ENCODE measurements at places on chromosomes 16 and 17.
A peak's percentile ranks its signal among the peaks of the same experiment; 100 is the strongest.

- DNase-seq, result peak; percentile 77
Observed at GRCh38 chr16:4506450-4506849, 30.3 kb downstream of the HMOX2 start.

DNA sequence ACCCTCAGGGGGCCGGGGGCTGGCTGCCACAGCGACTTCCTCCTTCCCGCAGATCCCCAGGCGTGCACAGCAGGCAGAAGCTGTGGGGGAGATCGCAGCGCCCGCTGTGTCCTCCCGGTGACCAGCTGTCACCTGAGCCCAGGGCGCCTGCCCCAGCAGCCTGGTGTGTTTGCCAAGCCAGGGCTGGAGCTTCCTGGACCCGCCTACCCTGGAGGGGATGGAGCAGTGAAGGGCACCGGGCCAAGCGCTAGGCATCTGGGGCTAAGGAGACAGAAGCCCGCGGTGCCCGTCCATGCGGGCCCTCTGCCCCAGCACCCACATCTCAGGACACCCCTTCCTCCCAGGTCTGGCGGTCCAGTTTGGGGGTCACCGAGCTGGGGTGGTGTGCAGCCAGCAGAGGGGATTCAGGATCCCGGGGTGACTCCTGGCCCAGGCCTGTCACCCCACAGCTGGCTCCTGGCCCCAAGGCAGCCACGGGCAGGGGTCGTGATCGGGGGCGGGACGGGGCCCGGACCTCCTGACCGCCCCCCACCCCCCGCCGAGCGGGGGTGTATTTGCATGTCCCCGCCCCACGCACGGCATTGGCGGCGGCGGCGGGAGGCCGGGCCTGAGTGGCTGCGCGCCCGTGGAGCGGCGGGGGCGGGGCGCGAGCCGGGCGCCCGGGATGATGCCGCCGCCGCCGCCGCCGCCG lies at the start of gene RAB26:
Gene RAB26 (plus strand): TSS at position 645 of the 691 bp plus-strand sequence. CDS start 159 bp downstream, outside the sequence.
- DNase-seq, result peak; percentile 83

- DNase-seq, result no peak
Observed at GRCh38 chr17:75614006-75614405, 19.2 kb upstream of the SMIM5 start.

DNA sequence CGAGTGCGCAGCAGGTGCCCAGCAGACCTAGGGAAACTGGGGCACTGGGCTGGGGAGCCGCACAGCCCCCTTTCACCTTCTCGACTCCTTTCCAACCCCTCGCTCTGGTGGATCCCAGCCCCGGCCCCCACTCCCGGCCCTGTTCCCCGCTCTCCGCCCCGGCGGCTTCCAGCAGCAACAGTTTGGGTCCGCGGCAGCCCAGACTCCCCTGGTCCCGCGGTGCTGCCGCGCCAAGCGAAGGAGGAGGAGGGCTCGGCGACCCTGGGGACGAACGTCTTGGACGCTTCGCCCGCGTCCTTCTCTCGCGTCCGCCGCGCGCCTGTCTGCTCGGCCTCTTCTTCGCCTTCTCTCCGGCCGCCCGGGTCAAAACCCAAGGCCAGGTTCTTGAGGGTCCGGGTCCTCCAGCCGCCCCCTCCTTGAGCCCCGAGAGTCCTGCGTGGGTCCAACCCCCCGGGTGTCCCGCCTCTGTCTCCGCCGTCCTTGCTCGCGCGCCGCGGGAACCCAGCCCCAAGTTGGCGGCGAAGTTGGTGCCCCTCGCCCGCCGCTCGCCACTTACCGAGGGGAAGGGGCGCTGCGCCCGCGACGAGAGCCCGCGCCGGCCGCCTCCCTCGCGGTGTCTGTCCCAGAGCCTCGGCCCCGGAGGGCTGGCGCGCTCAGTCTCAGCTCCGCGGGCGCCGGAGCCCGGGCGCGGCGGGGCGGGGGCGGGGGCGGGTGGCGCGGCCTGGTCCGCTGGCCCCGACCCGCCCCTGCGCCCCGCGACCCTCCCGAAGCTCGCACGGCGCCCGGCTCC lies 1.4 kb upstream of the GRIN2C start:
- no peak for DNase-seq

- DNase-seq, result no peak
Observed at GRCh38 chr17:17741349-17742023, 60.2 kb downstream of the RAI1 start.

DNA sequence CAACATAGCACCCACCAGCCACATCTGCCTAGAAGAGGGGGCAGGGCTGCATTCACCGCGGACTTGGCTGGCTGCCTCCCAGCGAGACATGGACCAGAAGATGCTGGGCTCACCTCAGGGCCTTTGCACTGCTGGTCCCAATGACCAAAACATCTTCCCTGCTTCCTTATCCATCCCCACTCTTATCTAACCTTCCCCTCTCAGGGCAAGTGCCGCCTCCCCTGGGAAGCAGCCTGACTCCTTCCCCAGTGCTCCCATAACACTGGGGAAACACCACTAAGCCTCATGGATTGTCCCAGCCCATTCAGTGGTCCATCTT lies 5.7 kb downstream of the TMC6 start:
- no peak for DNase-seq

DNA sequence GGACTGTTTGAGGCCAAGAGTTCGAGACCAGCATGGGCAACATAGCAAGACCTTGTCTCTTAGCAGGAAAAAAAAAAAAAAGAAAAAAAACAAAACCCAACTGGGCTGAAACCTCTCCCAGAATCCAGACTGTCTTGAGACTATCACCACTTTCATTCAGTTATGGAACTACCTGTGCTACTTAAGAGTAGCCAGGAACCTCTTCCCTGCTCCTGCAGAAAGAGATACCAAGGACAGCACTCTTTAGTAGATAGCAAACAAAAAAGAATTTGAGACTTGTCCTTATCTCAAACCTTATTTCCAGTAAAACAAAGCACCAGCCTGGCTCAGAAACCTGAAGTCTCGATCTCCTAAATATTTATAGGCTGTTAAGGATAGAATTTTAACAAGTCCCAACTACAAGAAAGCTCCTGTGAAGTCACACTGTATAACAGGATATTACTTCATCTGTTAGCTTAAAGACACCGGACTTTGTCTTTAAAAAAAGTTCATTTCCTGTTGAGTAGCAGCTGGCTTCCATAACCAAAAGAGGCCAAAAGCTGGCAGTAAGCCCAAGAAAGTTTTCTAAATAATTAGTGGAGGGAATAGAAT lies 5.1 kb downstream of the CDR2 start:
- DNase-seq, result peak; percentile 66

GRCh38 chr16:86118467-86119307 lies 219.7 kb downstream of the IRF8 start:
- peak; percentile 74 for DNase-seq

DNA sequence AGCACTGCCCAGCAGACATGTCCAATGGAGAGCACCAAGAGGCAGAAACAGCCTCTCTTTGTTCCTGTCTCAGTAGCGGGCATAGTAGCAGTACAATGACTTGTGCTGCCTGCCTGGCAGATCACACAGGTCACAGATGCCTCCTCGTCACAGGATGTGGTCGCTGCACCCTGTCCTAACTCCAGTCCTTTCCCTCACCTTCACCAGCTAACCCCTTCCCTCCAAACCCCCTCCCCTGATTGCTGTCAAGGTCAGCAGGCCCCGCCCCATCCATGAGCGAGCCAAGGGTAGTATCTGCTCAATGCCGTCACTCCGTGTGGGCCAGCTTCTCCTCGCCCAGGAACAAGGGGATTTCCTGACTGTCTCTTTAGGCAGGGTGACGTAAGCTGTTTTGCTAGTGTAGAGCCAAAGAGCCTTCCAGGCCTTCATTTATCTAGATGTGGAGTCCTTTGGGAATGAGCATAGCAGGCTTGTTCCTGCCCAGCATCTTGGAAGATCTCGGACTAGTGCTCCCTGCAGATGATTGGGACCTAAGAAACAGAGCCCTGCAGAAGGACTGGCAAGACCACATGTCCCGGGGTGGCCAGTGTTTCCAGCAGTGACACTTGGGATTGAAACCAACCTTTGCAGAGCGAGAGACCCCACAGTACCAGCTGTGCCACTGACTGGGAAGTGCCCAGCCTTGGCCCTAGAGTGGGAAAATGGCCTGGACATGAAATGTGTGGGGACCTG lies 75.9 kb upstream of the TNRC6C start:
- peak; percentile 32 for DNase-seq

DNA sequence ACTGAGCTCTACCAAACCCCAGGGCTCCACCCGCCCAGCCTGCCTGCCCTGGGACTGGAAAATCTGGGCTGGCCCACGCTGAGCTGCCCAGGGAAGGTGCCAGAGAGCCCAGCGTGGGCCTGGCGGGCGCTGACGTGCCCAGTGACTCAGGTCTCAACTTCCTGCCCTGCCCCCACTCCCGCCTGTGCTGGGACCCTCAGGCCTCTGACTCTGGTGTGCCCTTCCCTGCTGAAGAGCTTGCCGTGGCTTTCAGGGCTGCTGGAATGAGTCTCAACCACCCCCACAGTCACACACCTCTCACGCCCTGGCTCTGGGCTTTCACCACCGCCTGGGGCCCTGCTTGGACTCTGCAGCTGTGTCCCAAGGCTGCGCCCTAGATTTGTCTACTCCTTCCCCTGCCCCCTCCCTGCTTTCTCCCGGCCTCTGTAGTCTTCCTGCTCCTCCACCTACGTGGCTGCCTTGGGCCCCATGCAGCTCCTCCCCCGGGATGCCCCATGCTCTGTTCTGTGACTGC lies 10.4 kb downstream of the LLGL1 start:
- DNase-seq, result no peak

DNA sequence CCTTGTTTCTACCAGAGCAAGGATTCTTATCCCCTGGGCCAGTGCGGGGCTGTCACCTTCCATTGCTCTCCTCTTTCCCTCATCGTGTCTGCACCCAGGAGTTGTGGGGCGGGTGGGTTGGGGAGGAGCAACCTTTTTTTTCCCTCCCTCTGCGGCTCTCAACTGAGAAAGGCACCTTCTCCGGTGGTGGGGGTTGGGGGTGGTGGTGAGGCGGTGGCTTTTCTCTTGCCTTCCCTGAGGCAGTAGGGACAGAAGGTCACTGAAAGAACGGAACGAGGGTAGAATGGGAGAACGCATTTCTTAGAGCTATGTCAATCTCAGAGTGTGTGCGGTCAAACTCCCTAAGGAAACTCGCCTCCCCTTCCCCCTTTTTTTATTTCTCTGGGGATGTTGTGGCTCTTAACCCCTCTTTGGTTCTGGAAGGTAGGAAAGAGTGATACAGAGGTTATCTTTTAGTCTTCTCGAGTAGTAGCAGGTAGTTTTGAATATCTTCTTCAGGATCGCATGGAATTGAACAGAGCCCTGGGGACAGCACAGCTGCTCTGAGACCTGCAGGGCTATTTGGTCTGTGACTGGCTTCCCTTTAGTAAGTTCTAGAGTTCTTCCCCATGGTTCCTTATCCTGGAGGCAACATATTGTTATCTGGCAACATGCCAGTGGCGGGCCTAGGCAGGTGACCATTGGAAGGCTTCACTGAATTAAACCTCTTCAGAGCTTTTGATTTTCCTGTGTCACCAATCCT lies 994 bp downstream of the CLTC start:
- peak; percentile 50 for DNase-seq

GRCh38 chr17:50264263-50265113 lies 9.8 kb upstream of the TMEM92 start:
- DNase-seq, result peak; percentile 16

DNA sequence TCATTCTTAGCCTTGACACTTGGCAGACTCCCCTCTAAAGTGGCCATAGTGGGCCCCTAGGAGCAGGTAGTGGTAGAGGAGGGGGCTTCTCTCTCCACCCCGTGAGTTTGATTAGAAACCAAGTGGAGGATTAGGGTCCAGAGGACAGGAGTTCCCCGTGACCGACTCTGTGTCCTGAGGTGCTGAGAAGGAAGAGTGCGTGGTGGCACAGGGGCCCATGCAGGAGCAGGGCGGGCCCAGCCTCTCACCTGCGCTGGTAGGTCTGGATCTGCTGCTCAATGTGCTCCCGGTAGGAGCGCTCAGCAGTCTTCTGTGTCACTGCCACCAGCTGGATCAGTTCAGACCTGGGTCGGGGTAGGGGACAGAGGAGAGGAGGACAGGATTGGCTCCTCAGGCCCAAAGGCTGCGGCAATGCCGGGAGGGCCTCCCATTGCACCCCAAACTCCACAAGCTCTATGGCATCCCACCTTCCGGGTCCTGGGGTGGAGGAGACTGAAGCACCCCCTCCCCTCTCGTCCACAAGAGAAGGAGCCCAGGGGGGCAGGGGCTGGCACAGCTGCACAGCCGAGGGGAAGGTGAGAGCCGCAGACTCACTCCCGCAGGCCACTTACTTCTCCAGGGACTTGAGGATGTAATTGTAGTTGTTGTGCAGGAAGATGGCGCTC lies 6.2 kb downstream of the ZACN start:
- DNase-seq, result no peak

GRCh38 chr17:78952706-78953105 lies 27.0 kb downstream of the LGALS3BP start:
- no peak for DNase-seq

DNA sequence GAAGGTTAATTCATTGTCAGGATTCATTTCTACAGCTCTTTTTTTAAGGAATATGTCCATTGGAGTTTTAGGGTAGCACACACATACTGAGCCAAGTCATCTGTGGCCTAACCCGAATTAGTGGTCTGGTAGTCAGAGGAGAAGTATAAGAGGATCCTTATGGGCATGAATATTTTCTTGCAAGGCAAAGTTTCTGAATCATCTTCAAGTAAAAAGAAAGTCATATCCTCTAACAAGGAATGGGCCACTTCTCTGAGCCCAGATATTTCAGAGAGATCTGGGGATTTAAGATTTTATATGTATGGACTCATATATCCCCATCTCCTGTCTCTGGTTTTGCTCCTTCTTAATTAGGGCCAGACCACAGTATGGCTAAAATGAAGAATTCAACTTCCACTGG lies 99.2 kb upstream of the CDH8 start:
- DNase-seq, result peak; percentile 42

- no peak for DNase-seq
Observed at GRCh38 chr17:66684261-66684660, 150.7 kb upstream of the CACNG5 start.

GRCh38 chr17:31562376-31562840 lies 170.9 kb downstream of the RAB11FIP4 start:
- no peak for DNase-seq

DNA sequence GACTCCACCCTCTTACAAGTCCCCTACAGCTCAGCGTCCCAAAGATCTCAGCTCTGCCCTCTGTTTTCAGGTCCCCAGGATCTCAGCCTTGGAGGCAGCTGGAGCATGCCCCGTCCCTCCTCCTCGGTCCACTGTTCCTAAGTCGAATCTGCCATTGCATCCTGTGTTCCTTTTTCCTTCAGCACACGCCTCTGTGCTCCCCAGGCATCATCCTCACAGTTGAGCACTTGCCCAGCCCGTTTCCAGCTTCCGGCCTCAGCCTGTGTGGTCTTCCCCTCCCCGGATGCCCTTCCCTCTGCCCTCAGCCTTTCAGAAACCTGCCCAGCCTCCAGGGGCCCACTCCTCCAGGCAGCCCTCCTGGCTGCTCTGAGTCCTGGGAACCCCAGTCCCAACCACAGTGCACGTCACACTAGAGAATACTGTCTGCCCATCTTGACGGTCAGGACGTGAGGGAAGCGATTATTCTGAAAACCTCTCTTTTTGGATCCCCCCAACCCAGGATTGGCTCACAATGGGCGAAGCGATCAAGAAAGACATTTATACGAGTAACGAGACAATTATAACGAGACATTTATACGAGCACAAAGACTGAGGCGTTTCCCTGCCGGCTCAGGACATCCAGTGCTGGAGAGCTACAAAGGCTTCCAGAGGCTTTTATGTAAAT lies 41.4 kb downstream of the RPH3AL start:
- DNase-seq, result no peak
